A673 (cell line): ENCODE measurements at places on chromosomes 2 and 18.

DNA sequence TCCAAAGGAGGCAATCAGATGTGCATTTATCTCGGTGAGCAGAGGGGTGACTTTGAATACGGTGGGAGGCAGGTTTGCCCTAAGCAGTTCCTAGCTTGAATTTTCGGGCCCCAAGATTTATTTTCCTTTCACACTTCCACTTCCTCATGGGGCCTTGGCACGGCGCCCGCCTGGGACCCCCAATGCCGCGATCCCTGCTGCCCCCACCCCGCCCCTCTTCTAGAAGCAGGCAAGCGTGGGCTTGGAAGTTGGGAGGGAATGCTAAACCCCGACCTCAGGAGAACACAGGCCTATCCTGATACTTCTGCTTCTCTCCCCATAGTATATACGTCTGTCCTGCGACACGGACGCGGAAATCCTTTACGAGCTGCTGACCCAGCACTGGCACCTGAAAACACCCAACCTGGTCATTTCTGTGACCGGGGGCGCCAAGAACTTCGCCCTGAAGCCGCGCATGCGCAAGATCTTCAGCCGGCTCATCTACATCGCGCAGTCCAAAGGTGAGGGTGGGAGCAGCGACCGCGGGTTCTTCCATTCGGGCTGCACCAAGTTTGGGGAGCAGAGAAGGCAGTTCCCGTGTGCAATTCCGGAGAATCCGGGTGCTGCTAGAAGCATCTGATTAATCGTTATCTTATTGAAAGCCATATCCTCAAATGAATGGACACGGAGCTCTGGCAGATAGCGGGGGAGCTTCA is 21.6 kb downstream of the TRPM8 start:
- DNase-seq: no peak

DNA sequence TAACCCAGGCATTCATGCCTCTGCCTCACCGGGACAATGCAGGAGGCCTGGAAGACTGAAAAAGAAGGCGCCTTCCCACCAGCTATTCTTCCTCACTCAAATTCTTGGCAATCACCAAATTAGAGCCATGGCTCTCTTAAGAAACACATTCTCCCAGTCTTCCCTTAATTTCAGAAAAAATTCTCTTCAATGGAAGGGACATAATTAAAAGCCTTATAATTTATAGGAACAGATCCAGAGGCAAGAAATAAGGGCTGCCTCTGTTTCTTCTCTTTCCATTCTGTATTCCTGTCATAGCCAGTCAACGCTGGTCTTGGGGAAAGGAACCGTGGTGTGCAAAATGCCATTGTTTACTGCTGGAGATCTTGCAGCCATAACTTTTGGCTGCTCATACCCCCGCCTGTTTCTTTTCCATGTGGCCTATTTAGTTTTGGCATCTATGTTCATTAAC is 32.8 kb downstream of the DTNA start:
- no peak for DNase-seq

DNA sequence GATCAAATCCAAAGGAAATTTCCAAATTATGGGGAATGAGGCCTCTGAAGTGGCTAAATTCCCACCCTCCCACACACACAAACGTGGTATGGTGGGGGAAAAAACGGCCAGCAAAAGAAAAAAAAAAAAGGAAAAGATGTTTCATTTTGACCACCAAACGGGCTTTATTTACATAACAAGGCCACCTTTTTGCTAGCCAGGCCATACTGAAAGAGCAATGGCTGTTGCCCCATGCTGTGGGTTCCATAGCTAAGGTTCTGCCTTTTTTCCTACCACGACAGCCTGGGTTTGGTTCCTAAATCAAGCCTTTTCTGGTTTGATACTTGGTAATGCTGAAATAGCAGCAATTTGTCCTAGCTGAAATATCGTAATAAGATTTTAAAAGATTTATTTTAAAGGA is 14.0 kb upstream of the IL1B start:
- no peak for DNase-seq

- no peak for DNase-seq
These were observed 19.4 kb downstream of the KANSL3 start for GRCh38 chr2:96618596-96619283.

- DNase-seq: no peak
These were observed 2.2 kb upstream of the SLC4A5 start for GRCh38 chr2:74345272-74345943.

DNA sequence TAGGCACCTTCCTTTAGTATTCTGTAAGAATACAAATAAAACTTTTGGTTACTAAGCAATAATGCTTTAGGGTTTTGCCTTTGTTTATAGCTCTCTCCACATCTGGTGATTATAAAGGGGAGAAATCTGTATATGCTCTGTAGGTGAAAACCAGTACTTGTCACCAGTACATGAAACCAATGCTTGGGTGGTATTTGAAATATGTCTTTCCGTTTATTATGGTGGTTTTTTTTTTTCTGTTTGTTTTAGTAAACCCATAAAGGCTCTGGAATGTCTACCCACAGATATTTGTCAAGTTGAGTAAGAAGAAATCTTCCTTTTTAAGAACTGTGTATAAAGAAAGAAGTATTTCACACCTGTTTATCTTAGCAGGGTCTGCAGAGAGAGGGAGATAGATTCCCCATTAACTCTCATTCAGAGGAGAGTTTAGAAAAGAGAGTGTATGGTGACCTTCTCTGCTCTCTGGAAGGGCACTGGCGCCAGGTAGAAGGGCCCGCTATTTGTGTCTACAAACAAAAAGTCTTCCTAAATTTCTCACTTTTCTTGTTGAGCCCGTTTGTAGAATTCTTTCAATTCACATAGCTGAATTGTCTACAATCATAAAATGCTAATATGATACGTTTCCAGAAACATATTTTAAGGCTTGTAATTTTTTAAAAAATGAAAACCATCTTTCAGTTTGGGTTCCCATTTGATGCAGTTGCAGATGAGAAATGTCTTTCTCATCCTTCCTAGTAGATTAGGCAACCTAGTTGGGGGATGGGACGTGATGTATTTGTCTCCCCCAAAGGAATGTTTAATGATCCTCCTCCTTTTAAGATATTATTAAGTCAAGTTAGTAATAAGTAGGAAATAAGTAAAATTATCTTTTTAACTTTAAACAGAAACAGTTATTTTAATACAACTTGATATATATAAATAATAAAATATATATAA is 33.9 kb downstream of the MAP3K20 start:
- no peak for DNase-seq

DNA sequence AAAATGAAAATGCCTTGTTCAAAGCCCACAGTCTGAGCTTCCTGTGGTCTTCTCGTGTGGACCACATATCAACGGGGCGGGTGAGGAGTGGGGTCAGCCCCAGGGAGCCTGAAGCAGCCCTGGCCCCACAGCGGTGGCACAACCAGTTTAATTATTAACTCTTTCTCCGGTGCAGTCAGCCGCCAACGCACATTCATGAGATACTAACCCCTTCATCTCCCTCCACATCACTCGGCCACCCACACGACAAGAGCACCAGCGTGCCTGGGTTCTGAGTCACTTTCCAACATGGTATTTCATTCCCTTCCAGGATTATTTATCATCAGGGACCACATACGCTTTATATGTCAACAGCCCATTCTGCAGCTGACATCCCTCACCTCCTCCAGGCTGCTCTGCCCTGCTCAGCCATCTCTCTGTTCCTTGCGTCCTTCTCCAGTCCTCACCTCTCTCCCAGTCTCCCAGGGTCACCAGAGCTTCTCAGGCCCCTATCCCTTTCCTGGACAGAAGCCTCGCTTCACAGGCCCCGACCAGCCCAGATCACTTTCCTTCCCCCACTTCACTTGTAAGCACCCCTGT is 48.0 kb upstream of the ID2 start:
- DNase-seq: peak; percentile 75

- peak; percentile 92 for DNase-seq
These were observed 108.6 kb downstream of the MAP4K4 start for GRCh38 chr2:101806123-101806522.

- no peak for DNase-seq
These were observed 3.0 kb downstream of the SPATA3 start for GRCh38 chr2:230998882-230999281.

DNA sequence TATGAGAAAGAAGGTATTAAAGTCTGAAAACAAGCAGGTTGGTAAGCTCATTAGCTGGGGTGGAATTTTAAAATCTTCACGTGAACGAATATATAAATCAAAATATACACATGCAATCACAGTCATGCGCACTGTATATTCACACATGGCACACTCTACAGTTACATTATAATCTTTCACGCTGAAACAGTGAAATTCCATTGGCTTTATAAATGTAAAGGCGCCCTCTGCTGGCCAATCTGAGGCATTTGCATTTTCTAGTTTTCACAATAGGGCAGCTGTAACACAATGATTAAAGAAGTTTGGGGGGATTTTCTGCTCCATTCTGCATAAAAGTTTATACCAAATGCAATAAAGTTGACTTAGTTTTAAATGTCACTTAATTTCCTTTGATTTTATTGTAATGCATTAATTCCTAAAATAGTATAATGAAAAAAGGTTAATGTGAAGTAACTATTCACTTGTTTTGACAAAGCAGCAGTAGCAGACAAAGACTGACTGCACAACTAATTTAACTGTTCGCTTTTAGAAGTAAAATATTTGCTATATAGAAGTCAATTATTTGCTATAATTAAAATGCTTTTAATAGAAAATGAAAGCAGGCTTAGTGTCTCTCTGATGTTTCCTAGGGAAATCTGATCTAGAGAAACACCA is 17.2 kb downstream of the IFIH1 start:
- DNase-seq: peak; percentile 74

DNA sequence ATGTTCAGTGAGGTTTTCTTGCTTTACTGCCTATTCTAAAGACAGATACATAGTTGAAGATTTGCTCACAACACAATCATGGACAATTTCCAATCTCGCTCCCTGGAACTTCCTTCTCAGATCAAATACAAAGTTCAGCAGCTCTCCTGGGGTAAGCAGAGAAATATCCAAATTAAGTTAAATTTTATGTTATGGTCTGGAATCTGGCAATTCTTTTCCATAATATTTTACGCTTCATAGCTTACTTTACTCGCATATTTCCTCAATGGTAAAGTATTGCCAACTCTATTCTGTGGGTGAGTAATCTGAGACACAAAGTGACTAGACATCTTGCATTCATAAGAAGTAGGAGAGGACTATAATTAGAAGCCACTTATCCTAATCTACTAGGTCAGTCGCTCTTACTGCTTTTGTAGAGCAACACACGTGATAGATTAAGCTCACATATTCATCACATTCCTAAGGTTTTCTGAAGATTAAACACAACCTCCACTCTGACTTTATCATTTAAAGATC is 529.4 kb downstream of the CCDC85A start:
- peak; percentile 76 for DNase-seq

GRCh38 chr2:238127165-238128060 is 11.1 kb upstream of the KLHL30 start:
- peak; percentile 58 for DNase-seq

- DNase-seq: no peak
These were observed 32.4 kb downstream of the NPC1 start for GRCh38 chr18:23553887-23554286.

GRCh38 chr2:50231510-50231909 is 800.4 kb downstream of the NRXN1 start:
- no peak for DNase-seq

DNA sequence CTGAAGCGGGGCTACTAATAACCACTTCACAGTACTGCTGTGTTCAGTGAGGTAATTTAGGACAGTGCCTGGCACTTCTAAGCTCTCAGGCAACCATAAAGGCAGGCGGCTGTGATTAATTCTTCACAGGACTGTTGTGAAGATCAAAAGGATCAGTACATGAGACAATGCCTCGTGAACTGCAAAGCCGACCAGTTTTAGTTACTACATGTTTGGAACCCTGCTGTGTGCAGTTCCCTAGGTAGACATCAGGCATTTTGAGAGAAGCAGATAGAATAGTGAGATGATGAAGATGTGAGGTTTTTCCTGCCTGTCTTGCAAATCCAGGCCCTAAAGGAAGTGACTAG is 19.1 kb downstream of the EFHD1 start:
- DNase-seq: no peak

DNA sequence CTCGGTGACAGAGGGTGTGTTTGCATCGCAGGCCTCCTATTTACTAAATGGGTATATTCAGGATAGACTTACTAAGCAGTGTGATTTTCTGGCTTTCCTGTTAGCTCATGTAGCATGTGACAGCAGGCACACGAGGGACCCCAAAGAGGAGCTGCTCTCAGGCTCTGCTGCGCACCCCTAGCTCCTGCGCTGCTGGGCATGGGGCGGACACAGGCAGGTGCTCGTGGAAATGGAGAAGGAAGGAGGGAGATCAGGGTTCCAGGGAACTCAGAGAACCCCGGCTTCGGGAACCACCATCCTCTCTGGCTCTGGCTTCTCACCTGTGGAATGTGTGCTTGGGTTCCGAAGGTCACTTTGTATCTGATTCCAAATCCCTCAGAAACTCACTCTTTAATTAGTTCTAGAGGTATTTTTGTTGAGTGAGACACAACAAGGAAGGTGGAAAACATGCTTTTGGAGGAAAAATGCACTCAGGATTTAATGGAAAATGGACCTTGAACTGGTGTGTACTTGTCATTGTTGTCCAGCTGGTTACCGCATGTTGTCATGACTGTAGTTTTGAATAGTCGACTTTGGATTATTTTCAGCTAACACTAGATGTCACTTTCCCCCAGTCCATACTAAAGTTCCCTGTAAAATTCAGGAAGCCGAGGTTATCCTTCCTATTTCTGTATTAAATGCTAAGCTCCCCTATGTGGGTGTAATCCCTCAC is 3.5 kb downstream of the SNTG2 start:
- peak; percentile 29 for DNase-seq

GRCh38 chr2:150485114-150485870 is 2.2 kb downstream of the RND3 start:
- DNase-seq: peak; percentile 78

- DNase-seq: no peak
These were observed 29.4 kb downstream of the PSTPIP2 start for GRCh38 chr18:46042571-46043123.

- peak; percentile 70 for DNase-seq
These were observed 3.2 kb downstream of the PIGN start for GRCh38 chr18:62183578-62184195.

DNA sequence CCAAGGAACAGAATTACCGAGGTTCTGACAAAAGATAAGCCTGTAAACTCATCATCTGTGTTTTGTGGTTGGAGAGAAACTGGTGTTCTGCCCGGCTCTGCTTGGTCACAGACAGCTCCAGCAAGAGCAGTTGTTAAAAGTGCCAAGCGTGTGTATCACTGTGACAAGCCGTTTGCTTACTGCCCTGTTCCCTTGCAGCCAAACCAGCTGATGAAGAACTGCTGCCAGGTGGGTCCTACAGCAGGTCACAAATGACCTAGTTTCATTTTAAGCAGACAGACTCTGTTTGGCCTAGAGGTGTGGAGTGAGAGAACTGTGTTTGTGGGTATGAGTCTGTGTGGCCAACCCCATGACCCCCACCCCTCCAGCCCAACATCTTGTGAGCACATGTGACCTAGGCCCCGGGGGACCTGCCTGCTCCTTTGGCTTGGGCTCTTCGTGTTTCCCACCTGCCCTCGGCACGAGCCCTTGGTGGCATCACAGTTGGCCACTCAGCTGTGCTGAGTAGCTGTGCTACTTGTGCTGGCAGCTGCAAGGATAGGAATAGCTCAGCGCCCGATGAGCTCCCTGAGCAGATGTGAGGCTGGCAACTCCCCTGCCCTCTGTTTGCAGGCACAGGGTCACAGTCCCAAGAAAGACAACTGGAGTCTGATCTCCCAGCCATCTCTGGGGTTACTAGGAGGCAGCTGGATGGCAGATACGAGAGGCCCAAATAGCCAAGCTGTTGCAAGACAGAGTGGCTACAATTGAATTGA is 9.7 kb downstream of the OXER1 start:
- DNase-seq: no peak

GRCh38 chr2:68126561-68126960 is 31.1 kb upstream of the PNO1 start:
- DNase-seq: no peak

GRCh38 chr18:62499263-62499650 is 23.6 kb upstream of the ZCCHC2 start:
- no peak for DNase-seq
